ENCODE measurements at places on chromosomes 3 and 15.

DNA sequence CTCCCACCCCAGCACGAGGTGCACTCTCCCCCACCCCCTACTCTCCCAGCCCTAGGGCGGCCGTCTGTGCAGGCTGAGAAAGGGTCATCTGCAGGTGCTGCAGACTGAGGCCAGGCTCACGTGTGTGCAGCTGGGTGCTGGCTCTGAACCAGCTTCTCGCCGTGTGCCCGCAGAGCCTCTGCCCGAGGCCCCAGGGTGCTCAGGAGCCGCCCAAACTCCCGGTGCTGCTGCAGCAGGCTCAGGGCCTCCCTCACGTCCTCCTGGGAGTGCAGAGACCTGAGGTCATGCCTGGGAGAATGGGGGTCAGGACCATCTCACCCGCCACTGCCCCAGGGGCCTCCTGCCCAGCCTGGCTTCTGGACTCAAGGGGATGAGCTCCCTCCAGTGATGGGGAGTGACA is 17.2 kb downstream of the SPTBN5 start:
- DNase-seq = no peak

DNA sequence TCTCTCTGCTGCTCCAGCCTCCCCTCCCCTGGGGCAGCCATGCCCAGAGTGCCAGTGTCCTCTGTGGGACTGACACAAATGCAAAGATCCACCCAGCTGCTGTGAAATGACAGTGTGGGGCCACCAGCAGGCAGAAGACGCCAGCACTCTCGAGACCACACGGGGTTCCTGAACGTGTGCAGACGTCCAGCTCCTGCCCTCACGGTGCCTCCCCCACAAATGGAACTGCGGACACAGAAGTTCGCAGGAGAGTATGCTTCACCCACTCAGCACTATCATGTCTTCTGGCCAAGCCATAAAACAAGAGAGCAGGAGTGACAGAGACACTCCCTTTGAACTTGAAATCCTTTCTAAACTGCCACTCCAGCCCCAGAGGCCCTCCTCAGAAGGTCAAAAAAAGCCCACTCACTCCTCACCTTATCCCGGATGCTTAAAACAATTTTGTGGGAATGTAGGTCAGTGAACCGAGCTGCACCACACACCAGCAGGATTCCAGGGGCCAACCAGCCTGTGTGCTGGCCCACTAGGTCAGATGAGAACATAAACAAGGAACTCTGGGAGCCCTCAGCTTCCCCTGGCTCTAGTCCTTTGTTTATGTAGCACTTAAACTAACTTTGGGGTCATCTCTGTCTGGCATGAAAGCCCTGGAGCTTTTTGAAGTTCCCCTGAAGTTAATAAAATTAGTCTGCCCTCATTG is 112.6 kb downstream of the DNAJB8 start:
- no peak for DNase-seq

DNA sequence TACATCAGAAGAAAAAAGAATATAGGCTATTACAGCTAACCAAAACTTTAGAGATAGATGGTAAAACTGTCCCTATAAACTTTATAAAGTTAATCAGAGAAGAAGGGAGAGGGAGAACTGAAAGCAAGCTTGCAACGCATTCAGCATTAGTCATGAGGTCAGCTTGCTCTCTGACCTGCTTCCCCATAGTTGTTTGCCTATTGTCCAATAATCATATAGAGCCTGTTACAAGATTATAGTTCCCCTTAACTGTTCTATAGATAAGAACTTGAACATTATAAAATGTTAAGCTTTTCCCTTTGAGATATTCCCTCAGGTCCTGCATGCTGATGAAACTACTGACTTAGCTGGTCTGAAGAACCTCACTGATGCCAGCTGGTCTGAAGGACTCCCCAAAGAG is 74.5 kb downstream of the CPNE4 start:
- peak; percentile 49 for DNase-seq

- no peak for DNase-seq
Measured at GRCh38 chr3:108415661-108416060, 94.7 kb downstream of the MYH15 start.

- DNase-seq = no peak
Measured at GRCh38 chr3:144394032-144394431, 422.4 kb downstream of the DIPK2A start.

GRCh38 chr15:45320581-45321205 is 57.7 kb downstream of the GATM start:
- DNase-seq = no peak

GRCh38 chr3:155052470-155052869 is 27.6 kb upstream of the MME start:
- DNase-seq = no peak

DNA sequence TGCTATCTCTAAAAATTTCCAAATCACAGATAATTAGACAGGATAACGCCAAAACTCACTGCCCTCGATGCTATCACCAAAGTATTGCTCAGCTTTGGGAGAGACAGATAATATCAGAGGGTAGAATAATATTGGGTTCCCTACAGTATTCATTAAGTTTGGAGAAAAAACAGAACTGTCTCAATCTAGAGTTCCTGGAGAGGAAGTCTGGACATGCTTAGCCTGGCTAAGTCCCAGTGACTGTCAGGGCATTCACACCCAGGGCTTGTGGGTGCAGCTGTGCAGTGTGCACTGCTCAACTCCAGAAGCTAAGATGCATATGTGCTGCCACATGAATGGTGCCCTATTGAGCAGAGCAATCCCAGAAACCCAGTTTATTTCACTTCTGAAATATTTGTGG is 459.6 kb upstream of the DPH6 start:
- DNase-seq = no peak

DNA sequence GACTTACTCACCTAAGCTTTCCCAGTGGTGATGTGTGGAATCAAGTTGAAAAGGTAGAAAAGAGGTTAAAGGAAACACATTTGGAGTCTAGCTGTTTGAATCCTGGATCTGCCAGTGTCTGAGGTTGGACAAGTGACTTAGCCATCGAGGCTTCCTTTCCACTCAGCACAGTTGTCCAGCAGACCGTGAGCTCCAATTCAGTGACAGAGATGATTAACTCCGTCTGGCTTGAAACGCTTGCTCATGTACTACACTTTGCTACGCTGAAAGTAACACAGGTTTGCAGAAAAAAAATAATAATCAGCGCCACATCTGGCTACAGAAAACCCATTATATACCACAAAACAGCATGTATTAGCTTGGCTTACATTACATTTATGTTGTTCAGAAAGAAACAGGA is 364.9 kb upstream of the MCTP2 start:
- no peak for DNase-seq

GRCh38 chr3:67048067-67048714 is 50.1 kb downstream of the KBTBD8 start:
- no peak for DNase-seq

DNA sequence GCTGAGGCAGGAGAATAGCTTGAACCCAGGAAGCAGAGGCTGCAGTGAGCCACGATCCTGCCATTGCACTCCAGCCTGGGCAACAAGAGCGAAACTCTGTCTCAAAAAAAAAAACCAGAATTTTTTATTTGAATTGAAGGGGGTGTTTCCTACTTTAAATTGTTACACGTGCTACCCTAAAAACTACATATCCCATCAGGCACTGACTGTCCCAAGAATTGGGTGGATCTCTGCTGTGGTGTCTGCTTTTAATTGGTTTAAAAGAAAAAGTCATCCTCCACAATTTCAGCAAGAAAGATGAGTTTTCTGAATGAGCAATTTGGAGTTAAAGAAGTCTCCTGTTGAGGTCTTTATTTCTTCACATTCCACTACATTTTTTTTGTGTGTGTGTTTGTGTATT is 2.1 kb downstream of the PDIA3 start:
- peak; percentile 24 for DNase-seq

DNA sequence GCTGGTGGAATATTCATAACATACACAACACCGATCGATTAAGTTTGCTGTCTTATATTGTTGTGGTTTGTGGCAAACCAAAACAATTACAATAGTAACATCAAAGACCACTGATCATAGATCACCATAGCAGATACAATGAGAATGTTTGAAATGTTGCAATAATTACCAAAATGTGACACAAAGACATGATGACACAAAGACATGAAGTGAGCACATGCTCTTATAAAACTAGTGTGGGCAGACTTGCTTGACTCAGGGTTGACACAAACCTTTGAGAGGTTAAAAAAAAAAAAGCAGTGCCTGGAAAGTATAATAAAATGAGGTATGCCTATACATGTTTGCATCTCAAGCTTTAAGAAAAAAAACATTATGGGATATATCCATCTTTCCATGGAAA is 130.3 kb downstream of the NR1I2 start:
- DNase-seq = no peak

- no peak for DNase-seq
Measured at GRCh38 chr3:129304146-129304961, 25.7 kb downstream of the HMCES start.

DNA sequence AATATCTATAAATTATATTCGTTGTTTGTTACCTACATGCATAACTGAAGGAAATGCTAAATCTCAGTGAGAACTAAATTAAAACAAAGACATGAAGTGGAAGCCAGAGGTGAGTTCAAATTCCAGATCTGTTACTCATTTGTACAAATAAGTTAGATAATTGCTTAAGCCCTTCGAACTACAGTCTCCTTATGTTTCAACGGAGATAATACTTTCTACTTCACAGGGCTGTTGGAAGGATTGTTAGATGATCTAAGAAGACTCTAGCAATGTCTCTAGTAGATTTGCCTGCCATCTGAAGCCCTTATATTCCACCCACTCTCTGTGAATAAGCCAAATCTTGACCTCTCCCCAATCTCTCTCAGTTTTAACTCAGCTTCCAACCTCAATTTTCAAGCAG is 125.8 kb downstream of the P2RY1 start:
- peak; percentile 64 for DNase-seq

- DNase-seq = peak; percentile 50
Measured at GRCh38 chr3:66497288-66497984, 3.4 kb downstream of the LRIG1 start.
